Activated CD4-positive, CD25-positive, alpha-beta regulatory T cell (primary cell): ENCODE measurements at places on chromosomes 11 and 22.

GRCh38 chr22:31075961-31076360 lies 5.2 kb upstream of the SMTN start:
- DNase-seq, result no peak

GRCh38 chr11:57432714-57433163 lies 5.8 kb upstream of the SLC43A3 start:
- DNase-seq, result no peak

DNA sequence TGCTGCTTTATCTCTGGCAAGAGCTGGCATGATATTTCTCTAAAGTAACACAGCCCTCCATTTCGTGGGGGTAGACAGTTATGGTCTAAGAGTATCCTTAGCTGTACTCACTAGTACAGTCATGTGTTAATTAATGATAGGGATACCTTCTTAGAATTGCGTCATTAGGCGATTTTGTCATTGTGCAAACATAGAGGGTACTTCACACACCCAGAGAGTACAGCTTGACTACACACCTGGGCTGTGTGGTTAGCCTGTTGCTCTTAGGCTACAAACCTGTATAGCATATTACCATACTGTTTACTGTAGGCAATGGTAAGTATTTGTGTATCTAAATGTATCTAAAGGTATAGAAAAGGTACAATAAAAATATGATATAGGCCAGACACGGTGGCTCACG lies 17.0 kb downstream of the XRCC6 start:
- DNase-seq, result no peak

DNA sequence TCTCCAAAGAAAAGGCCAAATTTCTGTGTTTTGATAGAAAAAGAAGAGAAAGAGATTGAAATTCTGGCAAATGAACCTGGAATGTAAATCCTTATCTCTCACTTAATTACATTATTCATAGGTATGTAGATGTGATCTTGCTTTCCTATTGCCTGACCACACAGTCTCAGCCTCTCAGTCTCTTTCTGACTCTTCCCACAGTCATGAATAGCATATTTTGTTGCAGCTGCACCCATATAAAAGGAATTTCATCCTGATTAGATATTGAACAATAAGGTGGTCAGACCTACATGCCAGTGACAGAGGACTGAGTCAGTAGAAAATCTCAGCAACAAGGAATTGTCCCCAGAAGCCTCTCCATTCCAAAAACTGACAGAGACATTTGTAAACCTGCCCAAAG lies 62.9 kb upstream of the LRRC4C start:
- no peak for DNase-seq

DNA sequence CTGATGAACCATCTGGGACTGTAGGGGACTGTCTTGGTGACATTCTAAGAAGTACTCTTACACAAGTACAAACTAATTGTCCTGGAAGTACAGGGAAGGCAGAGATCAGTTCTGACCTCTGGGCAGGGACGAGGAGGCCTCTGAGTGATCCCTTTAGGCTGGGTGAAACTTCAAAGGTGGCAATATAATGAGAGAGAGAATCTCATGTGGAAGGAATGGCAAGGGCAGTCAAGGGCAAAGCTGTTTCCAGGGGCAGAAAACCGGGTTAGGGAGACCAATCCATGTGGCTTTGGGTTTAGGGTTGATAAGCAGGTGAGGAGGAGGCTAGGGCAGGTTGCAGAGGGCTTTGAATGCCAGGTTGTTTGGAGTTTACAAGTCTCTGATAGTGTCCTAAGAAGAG lies 21.3 kb upstream of the MYH9 start:
- DNase-seq, result no peak

- no peak for DNase-seq
These were observed 13.4 kb upstream of the NECTIN1 start for GRCh38 chr11:119742263-119742861.

DNA sequence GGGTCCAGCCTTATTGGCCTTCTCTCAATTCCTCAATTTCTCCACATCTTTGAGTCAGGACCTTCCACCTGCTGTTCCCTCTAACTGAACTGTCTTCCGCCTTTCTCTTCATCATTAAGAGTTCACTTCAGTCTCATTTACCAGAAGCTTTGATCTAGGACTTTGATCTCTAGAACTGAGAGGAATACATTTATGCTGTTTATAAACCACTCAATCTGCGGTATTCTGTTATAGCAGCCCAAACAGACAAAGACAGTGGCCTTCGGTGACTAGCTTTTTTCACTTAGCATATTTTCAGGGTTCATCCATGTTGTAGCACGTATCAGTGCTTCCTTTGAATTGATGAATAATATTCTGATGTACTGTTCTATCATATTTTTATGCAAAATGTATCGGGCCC lies 10.5 kb downstream of the CLPB start:
- no peak for DNase-seq

DNA sequence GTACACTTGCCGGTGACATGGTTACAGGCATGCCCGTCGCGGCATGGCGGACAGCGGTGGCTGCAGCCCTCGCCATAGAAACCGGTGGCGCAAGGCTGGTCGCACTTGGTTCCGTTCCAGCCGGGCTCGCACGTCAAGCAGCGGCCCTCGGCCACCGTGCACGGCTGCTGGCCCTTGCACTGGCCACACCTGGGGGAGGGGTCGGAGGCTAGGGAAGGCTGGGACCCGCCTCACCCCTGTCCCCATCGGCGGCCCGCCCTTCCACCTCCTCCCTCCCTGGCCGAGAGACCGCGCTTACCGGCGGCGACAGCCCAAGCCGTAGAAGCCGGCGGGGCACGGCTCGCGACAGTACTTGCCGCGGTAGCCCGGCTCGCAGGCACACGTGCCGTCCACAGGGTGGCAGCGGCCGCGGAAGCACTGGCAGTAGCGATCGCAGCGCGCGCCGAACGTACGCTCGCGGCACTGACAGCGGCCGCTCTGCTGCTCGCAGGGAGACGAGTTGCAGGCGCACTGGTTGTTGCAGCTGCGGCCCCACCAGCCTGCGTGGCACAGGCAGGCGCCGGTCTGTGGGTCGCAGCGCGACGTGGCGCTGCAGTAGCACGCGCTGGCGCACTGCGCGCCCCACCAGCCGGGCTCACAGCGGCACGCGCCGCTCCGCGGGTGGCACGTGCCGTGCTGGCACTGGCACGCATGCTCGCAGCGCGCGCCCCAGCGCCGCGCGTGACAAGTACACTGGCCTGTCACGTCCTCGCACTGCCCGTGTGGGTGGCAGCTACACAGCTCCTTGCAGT lies 6.7 kb downstream of the SCARF2 start:
- DNase-seq, result peak; percentile 56

GRCh38 chr11:10348650-10349280 lies 43.9 kb downstream of the ADM start:
- DNase-seq, result no peak

- no peak for DNase-seq
These were observed 12.1 kb upstream of the FCHSD2 start for GRCh38 chr11:73154178-73154577.

- no peak for DNase-seq
These were observed 36.2 kb upstream of the HEPHL1 start for GRCh38 chr11:93984936-93985335.

- DNase-seq, result no peak
These were observed 96.4 kb upstream of the BIRC3 start for GRCh38 chr11:102220728-102221467.
